Ascending aorta (tissue), 2 donors: ENCODE measurements at places on chromosomes 1 and 21.

- DNase-seq = no peak
Observed at GRCh38 chr21:29547998-29548397, 249.3 kb downstream of the BACH1 start.

- DNase-seq = no peak
Observed at GRCh38 chr1:54153535-54154439, 987 bp upstream of the CDCP2 start.

GRCh38 chr1:201481761-201482493 is 12.9 kb upstream of the PHLDA3 start:
- peak; percentile 46 for DNase-seq

DNA sequence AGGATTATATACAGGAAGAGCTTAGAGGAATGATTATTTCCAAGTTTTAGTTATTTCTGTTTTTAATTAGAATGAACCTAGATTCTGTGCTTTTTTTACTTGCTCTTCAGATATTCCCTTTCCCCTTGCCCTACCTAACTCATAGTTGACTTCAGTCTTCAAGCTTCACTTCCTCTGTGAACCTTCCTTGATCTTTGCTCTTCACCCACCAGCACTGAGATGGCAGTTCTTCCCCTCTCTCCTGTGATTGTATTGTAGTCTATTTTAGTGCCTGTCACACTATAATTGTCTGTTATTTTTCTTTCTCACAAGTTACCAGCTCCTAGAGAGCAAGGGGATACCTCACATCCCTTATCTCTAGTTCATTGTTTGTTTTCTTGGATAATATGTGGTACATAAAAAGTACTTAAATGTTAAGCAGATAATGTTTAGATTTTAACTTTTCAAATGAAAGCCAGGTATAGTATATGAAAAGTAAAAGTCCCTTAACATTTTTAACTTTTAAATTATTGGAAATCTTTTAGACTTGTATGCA is 33.2 kb downstream of the KCTD3 start:
- DNase-seq = no peak

- no peak for DNase-seq
Observed at GRCh38 chr21:27954543-27955165, 987.8 kb upstream of the ADAMTS5 start.

DNA sequence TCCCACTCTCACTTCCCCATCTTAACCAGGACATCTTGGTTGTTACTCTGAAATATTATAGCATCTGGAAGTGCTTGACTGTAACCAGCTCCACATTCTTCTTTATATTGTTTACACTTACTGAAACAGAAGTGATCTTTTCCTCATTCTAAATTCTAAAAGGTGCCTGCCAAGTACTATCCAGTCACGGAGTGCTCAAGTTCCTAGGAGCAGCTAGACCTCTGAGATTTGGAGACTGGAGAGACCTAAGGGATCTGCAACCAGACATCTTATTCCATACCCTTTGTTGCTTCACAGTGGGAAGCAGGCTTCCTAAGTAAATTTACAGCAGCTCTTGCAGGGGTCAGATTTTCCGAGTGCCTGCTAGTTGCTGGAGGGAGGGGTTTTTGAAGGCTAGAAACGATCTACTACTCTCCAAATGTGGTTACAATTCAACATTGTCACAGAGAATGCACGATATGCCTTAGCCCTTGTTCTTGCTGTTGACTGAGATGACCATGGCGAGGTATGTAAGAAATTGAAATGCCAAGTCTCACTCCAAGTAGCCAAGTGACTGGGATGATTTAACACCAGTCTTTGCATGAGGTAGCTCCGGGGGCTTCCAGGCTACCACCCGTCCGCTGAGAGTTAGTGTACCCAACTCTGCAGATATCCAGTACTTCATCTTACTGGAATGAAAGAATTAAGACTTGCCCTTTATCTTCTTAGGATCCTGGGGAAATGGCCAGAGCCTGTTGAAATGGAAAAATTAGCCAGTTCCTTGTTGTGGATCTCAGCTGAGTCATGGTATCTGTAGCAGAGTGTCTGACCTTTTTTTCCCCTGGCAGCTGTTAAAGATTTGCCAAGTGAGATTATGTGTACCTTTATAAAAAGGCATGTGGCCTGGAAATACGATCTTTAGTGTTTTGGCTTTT is 150.8 kb downstream of the MAST2 start:
- no peak for DNase-seq

DNA sequence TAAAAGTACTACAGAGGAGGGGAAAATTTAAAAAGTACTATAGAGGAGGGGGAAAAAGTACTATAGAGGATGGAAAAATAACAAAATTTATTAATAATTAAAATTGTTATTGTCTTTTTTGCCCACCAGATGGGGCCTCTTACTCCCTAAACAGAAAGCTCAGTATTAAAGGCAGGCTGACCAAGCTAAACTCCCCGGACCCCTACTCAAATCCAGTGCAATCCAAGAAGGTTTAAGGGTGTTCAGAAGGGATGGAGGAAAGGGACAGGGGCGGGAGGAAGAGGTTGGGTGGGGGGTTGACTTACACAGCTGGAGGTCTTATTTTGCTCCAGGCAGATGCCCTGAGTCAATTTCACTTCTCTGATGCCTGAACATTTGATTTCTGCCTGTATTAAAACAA is 13.7 kb downstream of the CD34 start:
- no peak for DNase-seq

DNA sequence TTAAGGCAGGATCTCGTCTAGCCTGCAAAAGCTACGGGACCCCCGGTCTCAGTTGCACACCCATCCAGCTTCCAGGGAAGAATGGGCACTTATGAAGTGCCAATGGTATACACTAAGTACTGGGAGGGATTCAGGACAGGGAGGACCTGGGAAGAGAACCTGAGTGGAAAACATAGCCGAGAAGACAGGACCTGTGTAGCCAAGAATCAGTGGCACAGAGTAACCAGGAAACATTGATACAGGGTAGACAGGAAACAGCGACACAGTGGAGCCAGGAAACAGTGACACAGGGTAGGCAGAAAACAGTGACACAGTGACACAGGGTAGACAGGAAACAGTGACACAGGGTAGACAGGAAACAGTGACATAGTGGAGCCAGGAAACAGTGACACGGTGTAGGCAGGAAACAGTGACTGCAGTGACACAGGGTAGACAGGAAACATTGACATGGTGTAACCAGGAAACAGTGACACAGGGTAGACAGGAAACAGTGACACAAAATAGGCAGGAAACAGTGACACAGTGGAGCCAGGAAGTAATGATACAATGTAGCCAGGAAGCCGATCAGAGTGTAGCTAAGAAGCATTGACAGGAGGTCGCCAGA is 138.0 kb upstream of the ARHGEF16 start:
- no peak for DNase-seq

DNA sequence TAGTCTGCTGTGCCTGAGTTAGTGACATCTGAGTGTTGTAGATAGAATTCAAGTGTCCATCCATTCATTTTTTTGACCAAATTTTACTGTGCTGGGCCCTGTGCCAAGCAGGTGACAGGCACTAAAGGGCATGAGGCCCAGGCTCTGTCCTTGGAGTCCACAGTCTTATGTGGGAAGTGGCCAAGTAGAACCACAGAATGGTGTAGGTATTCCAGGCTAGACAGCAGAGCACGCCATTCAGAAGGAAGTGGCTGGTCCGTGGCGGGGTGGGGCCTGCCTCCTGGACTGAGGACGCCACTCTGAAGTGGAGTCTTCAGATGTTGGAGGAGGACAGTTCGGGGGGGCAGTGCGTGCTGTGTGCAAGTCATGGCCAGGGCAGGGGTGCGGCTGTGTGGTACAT is 68.9 kb upstream of the ACTL8 start:
- DNase-seq = no peak

- no peak for DNase-seq
Observed at GRCh38 chr1:197696372-197696771, 78.9 kb downstream of the DENND1B start.

GRCh38 chr1:221117548-221117951 is 238.3 kb downstream of the HLX start:
- DNase-seq = no peak

GRCh38 chr1:63674238-63674864 is 81.1 kb downstream of the PGM1 start:
- peak; percentile 89 for DNase-seq

DNA sequence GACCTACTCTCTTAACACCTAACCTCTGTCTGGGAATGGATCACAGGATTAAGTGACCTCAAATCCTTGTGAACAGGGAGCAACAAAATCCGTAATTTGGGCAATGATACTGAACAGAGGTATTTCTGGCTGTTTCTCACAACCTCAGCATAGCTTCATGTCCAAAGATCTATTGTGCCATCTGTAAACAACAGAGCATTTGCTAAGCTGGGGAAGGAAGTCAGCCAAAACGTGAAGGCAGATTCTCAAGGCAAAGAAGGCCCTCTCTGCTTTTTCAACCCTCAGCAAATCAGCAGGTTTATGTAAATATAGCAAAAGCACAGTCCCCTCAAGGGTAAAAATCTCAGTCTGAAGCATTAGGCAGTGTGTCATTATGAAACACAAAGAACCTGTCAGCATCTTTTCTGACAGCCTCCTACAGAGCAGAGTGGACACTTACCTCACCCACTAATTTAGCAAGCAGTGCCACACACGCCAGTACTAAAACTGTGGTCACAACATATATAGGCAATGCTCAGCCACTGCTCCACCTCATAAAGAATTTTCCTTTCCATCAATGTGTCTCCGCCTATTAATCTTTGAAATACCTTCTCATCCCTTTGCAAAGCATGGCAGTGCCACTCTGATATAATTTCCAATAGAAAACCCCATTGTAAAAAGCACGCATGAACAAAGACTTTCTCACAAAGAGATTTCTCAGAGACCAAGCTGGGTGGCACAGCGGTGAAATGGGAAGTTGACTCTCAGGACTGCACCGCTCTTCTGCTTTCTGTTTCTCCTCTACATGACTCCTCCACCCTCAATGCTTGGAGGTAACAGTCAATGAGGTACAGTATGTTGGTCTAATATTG is 188.0 kb downstream of the RERE start:
- DNase-seq = no peak

GRCh38 chr1:175162955-175163354 is 29.6 kb downstream of the KIAA0040 start:
- DNase-seq = no peak

- no peak for DNase-seq
Observed at GRCh38 chr1:244953901-244954300, 89.6 kb upstream of the HNRNPU start.

- DNase-seq = no peak
Observed at GRCh38 chr1:165877940-165878556, 50.6 kb downstream of the UCK2 start.

- no peak for DNase-seq
Observed at GRCh38 chr1:74426208-74426937, 86.0 kb downstream of the LRRC53 start.

GRCh38 chr1:27074175-27074780 is 61.6 kb upstream of the TENT5B start:
- DNase-seq = no peak

DNA sequence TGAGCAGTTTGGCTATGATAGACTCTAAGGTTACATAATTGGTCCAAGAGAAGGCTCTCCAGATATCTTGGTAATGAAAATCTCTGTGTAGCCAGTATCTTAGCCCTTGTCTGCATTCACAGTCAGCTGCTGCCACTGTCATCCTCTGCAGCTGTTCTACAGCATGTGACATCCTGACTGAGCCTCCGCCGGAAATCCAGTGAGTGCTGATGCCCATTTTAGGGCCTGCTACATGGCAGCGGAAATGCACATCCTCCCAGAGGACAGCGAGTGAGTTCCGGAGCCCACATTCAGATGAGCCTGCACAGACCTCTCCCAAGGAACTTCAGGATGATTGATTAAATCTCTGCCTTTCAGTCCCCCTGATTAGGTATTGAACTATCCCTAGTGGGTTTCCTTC is 237.1 kb downstream of the HHIPL2 start:
- no peak for DNase-seq
